Breast epithelium (tissue), 4 donors: ENCODE measurements at places on chromosomes 12 and 14. TPM values are rescaled to one million over a fixed set of nuclear protein-coding genes. Genes with fewer than 3 reads are reported as not detected.

- no peaks in the 10 kb centered on the region for H3K27me3 ChIP-seq
- no peak for DNase-seq
- no peak overlapping the region for H3K4me3 ChIP-seq
- no peaks in the 10 kb centered on the region for H3K4me1 ChIP-seq
These were observed 408.2 kb downstream of the DPF3 start for GRCh38 chr14:72485695-72486094.

- H3K36me3 ChIP-seq = no peaks in the 10 kb centered on the region
- H3K27me3 ChIP-seq = no peaks in the 10 kb centered on the region
- H3K4me1 ChIP-seq = no peaks in the 10 kb centered on the region
- DNase-seq = no peak
These were observed 112.1 kb upstream of the NPAS3 start for GRCh38 chr14:32826404-32827082.

DNA sequence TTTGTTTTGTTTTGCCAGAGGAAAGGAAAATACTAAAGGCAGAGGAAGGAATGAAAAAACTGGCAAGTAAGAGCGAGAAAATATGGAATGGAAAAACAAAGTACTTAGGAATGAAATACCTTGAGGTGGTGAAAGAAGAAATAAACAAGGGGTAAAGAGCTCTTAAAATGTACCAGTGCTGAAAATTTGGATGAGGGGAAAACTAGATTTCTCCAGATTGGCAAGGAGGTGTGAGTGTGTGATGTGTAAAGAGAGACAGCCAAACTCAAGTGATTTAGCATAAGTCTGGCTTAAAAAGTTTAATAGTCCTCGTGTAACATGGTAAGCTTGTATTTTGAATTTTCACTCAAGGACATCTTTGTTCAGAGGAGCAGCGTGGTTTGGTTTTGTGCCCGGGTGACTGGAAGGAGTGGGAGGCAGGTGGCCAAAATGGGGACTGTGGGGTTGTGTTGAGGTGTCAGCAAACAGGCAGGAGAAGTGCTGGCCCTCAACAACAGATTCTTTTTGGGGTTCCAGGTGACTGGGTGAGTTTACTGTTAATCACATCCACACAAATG lies 102.7 kb downstream of the DACT1 start:
- no peak overlapping the region for H3K4me3 ChIP-seq
- H3K27ac ChIP-seq = peak overlapping the region; percentile 65
- no peaks in the 10 kb centered on the region for H3K27me3 ChIP-seq
- no peak for DNase-seq
- H3K36me3 ChIP-seq = no peaks in the 10 kb centered on the region

DNA sequence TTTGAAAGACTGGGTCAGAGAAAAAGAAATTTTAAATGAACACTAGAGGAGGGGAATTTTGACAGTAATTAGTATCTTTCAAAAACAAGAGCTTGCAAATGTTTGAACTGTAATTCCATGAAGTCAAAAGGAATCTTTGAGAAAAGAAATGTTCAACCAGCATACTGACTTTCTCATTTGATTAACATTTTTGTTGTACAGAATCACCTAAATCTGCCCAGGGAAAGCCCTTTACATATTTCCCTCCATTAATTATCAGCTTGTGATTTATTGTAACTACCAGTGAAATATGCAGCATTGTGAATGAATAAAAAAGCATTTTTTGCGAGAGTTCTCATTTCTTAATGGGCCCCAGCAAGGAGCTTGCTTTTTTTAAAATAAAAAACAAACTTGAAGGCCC lies 61.2 kb upstream of the CCDC91 start:
- no peaks in the 10 kb centered on the region for H3K4me1 ChIP-seq
- H3K27ac ChIP-seq = no peak overlapping the region
- no peaks in the 10 kb centered on the region for H3K36me3 ChIP-seq
- H3K4me3 ChIP-seq = no peak overlapping the region
- H3K27me3 ChIP-seq = no peaks in the 10 kb centered on the region

DNA sequence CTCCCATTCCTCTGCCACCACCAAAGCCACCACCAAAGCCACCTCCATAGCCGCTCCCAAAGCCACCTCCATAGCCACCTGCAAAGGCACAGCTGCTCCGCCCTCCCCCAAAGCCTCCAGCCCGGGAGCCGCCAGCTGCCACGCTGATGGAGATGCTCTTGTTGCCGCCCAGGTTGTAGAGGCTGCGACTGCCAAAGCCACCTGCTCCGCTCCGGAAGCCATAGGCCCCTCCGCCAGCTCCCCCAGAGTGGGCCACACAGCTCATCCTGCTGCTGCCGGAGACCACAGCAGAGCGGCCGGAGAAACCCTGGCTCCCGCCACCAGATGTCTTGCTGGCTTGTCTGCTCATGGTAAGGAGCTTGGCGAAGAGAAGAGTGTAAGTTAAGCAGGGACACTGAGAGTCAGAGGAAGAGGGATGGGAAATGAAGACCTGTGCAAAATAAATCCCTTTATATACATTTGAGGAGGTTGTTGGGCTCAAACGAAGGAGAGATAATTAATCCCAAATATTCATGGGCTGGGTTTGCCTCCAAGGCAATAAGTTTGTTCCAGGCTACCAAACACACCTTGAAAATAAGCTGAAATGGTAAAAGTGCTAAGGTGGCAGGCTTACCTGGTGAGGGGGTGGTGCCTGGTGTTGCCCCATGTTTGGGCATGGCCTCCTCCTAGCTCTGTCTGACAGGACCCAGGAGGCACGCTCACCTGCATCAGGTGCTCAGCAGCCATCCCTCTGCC lies at the start of gene KRT3:
TSS of gene KRT3 (minus strand) at position 424 of the 735 bp plus-strand sequence. CDS start at position 349, 75 bp downstream.
- H3K36me3 ChIP-seq = no peaks in the 10 kb centered on the region
- DNase-seq = no peak
- H3K4me1 ChIP-seq = no peaks in the 10 kb centered on the region
- no peak within 1 kb of the TSS for H3K4me3 ChIP-seq

DNA sequence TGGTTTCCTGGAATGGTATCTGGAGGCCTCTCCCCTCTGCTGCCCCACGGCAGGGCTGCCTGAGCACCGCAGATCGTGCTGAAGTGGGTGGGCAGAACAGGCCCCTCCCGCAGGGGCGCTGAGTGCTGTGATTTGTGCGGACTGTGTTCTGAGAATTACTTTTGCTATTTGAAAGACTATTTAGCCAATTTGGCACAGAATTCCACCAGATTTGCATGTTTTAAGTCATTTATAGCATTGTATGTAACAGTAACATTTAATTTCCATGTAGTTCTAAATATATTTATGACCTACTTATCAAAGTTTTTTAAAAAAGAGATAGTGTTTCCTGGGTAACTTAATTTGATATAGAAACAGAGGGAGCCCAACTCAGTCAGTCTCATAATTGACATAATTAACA lies 55.3 kb downstream of the TNFAIP2 start:
- H3K27ac ChIP-seq = no peak overlapping the region
- H3K36me3 ChIP-seq = no peaks in the 10 kb centered on the region
- no peak for DNase-seq
- no peaks in the 10 kb centered on the region for H3K27me3 ChIP-seq
- no peak overlapping the region for H3K4me3 ChIP-seq

DNA sequence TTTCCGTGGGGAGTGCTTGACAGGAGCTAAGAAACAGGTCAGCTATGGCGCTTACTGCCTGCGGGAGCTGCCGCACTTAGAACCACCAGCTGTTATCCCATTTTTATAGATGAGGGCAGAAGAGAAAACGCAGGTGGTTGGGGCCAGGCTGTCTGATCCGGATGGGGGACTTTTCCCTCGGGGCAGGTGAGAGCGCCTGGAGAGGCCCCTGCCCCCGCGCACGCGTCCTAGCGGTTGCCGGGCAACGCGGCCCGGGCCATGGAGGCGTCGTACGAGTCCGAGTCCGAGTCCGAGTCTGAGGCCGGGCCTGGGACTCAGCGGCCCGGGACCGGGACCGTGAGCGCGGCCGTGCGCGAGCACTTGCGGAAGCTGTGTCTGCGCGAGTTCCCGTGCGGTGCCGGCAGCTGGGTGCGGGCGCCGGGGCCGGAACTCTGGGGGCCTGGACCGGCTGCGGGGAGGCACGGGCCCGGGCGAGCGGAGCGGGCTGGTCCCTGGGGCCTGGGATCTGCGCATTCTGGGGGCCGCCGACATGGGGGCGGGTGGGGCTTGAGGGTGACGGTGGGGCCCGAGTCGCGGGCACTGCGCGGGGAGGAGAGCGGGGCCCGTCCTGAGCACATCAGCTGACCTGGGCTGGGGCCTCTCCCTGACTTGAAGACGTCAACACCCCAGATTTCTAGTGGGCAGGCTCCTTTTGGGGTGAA lies at the start of gene LRRC43:
TSS of gene LRRC43 (plus strand) at position 237 of the 701 bp plus-strand sequence. CDS start at position 259, 22 bp downstream.
- no peaks in the 10 kb centered on the region for H3K4me1 ChIP-seq
- no peak within 1 kb of the TSS for H3K27ac ChIP-seq
- H3K36me3 ChIP-seq = no peaks in the 10 kb centered on the region
- H3K4me3 ChIP-seq = peak within 1 kb of the TSS; percentile 77
- DNase-seq = no peak

DNA sequence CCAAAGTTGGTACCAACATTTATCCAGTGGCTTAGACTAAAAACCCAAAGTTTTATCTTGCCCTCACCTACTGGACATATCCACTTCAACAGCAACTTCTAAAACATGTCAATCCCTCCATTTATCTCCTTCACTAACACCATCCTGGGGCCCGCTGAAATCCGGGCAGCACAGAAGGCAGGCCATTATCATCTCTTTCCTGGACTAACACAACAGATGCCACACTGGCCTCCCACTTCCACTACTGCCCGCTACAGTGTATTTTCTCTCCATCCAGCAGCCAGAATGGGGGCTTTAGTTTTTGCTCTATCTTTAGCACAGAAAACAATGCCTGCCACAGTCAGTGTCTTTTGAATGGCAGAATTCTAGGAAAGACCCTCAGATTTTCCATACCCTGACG lies 15.6 kb downstream of the ZFHX2 start:
- no peaks in the 10 kb centered on the region for H3K36me3 ChIP-seq
- H3K27ac ChIP-seq = no peak overlapping the region
- H3K4me3 ChIP-seq = no peak overlapping the region
- DNase-seq = no peak

DNA sequence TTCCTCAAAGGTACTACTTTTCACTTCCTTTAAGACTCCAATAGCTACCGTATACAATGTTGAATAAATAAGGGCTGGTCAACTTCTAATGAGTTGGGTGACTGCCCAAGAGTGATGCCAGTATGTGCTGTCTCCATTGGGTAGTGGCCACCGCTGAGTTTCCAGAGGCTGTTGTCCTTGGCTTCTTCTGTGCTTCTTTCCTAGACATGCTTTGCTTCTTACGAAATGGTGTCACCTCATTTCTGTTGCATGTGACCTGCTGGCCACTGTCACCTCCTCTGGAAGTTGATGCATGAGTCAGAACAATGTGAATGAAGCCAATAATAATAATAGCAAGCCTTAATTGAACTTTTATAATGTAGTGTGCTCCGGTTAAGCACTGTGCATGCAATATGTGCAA lies 7.5 kb upstream of the NID2 start:
- H3K27ac ChIP-seq = no peak overlapping the region
- H3K36me3 ChIP-seq = no peaks in the 10 kb centered on the region
- no peak overlapping the region for H3K4me3 ChIP-seq

- no peaks in the 10 kb centered on the region for H3K36me3 ChIP-seq
- no peak for DNase-seq
- H3K27me3 ChIP-seq = peaks cover 36% of the 10 kb centered on the region
- no peak overlapping the region for H3K4me3 ChIP-seq
- peak overlapping the region; percentile 69 for H3K27ac ChIP-seq
These were observed 29.8 kb downstream of the BCL11B start for GRCh38 chr14:99242238-99242637.

DNA sequence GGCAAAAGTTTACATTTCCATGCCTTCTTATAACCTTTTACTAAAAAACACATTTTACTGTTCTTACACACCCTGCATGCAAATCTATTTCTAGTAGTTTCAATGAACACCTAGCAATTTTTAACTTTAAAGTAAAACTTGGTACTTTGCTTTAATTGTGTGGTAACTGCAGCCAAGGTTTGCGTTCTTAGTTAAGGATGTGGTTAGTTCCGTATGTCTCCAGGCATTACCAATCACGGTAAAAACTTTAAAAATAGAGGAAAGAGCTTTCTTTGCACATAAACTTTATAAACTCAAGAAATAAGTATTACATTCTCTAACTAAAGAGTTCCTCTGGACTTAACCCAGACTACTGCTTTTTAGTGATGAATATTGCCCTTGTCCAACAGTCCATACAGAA lies 795.2 kb downstream of the SLC16A7 start:
- H3K4me3 ChIP-seq = no peak overlapping the region
- H3K4me1 ChIP-seq = no peaks in the 10 kb centered on the region
- no peaks in the 10 kb centered on the region for H3K27me3 ChIP-seq
- DNase-seq = no peak
- H3K36me3 ChIP-seq = no peaks in the 10 kb centered on the region

GRCh38 chr12:93733358-93733757 lies 56.2 kb downstream of the CRADD start:
- H3K27me3 ChIP-seq = no peaks in the 10 kb centered on the region
- no peak for DNase-seq
- no peak overlapping the region for H3K27ac ChIP-seq
- no peak overlapping the region for H3K4me3 ChIP-seq

GRCh38 chr12:89433634-89434033 lies 81.3 kb upstream of the DUSP6 start:
- no peak overlapping the region for H3K4me3 ChIP-seq
- H3K27ac ChIP-seq = no peak overlapping the region
- H3K27me3 ChIP-seq = no peaks in the 10 kb centered on the region
- H3K36me3 ChIP-seq = no peaks in the 10 kb centered on the region
- no peaks in the 10 kb centered on the region for H3K4me1 ChIP-seq
- no peak for DNase-seq

GRCh38 chr14:24160850-24161804 lies at the start of gene IRF9:
Gene IRF9 (plus strand): TSS chr14:24161265. CDS start chr14:24162145, 880 bp downstream.
- peak; percentile 93 for DNase-seq
- peak within 1 kb of the TSS; percentile 92 for H3K27ac ChIP-seq
- no peaks in the 10 kb centered on the region for H3K27me3 ChIP-seq
- peaks cover 5% of the 10 kb centered on the region for H3K36me3 ChIP-seq
- H3K4me3 ChIP-seq = peak within 1 kb of the TSS; percentile 62

DNA sequence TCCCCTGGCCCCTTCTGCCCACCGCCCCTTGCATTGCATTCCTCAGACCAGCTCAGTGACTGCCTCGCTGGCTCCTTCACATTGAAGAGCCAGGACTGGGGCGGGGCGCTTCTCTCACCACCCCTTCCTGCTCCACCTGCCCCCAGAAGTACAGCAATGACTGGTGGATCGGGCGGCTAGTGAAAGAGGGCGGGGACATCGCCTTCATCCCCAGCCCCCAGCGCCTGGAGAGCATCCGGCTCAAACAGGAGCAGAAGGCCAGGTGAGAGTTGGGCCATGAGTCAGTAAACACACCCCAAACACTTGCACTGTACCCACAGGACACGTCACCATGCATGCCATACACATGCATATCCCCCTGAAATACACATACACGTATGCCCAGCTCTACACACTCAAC lies 5.8 kb downstream of the CACNB3 start:
- no peaks in the 10 kb centered on the region for H3K36me3 ChIP-seq
- H3K4me1 ChIP-seq = no peaks in the 10 kb centered on the region
- H3K27ac ChIP-seq = no peak overlapping the region
- DNase-seq = no peak
- H3K4me3 ChIP-seq = no peak overlapping the region

- no peaks in the 10 kb centered on the region for H3K27me3 ChIP-seq
- no peak overlapping the region for H3K27ac ChIP-seq
- no peak for DNase-seq
These were observed 44.4 kb upstream of the GNG2 start for GRCh38 chr14:51816031-51816430.

- peak overlapping the region; percentile 86 for H3K4me3 ChIP-seq
- DNase-seq = no peak
These were observed 1.4 kb downstream of the THTPA start for GRCh38 chr14:23557521-23557920.

The HOXC12 gene
- not detected for total RNA-seq

The KRT82 gene
- total RNA-seq = not detected

The ZCCHC8 gene
- 42.0 TPM for total RNA-seq

The SOAT2 gene
- not detected for total RNA-seq

The M6PR gene
- 138 TPM for total RNA-seq

The RAD51B gene
- 33.8 TPM for total RNA-seq
